ENCODE measurements at places on chromosomes 16 and 17.

GRCh38 chr17:61875285-61875684 is 12.0 kb upstream of the BRIP1 start:
- DNase-seq, result no peak

GRCh38 chr16:17257426-17258023 is 213.2 kb downstream of the XYLT1 start:
- DNase-seq, result no peak

DNA sequence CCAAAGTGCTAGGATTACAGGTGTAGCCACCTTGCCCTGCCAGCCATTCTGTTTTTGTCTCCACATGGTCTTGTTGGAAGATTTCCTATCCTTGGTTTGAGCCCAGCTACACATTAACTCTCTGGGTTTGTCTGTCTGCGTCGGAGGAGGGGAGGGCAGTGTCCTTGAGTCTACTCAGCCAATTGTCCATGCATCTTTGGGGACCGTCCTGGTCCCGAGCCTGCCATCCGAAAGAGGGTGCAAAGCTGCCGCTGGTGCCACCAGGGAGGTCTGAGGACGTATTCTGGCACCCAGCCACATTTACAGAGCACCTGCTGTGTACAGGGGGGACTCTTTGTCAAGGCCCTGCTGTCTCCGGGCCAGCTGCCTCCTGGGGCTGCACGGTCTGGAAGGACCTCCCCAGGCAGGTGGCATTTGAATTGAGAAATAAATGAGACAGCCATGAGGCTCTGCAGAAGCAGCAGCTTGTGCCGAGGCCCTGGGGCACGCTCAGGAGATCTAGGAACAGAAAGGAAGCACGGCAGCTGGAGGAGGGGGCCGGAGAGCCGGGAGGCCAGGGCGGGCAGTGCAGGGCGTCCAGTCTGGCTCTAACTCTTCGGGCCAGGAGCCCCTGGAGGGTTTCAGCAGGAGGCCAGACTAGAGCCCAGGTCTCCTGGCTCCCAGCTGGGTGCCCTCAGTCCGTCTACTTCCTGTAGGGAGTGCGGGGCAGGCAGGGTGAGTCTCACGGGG is 1.5 kb downstream of the CYBA start:
- DNase-seq, result no peak

DNA sequence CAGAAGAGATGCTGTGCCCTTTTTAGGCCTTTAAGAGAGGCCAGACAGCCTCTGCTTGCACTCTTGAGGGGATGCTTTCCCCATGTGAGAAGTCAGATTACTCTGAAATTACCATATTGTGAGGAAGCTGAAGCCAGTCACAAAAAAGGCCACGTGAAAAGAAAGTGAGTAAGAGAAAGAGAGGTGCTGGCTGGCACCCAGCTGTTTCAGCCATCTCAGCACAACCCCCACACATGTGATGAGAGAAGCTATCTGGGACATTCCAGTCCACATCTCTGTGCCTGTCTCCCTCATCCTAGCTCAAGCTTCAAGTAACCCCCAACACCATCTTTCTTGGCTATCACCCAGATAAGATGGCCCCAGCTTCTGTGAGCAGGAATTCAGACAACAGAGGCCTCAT is 131.4 kb downstream of the HS3ST2 start:
- DNase-seq, result no peak

DNA sequence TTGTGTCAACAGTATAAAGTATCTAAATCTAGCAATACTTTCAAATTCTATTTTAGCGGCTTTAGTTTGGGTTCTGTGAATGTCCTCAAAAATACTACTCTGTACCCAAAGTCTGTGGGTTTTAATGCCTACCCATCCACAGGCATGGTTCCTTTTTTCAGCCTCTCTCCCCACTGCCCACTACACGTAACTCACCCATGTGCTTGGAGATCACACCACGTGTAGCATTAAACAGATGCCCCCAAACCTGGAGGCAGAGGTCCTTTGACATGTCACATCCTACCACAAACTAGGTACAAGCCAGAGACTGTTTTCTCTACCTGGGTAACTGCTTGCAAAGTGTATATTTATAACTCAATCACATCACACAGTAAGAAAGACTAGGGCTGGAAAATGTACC is 5.4 kb downstream of the DYNC1LI2 start:
- DNase-seq, result no peak

GRCh38 chr16:15396948-15397594 is 1.5 kb downstream of the MPV17L start:
- no peak for DNase-seq

DNA sequence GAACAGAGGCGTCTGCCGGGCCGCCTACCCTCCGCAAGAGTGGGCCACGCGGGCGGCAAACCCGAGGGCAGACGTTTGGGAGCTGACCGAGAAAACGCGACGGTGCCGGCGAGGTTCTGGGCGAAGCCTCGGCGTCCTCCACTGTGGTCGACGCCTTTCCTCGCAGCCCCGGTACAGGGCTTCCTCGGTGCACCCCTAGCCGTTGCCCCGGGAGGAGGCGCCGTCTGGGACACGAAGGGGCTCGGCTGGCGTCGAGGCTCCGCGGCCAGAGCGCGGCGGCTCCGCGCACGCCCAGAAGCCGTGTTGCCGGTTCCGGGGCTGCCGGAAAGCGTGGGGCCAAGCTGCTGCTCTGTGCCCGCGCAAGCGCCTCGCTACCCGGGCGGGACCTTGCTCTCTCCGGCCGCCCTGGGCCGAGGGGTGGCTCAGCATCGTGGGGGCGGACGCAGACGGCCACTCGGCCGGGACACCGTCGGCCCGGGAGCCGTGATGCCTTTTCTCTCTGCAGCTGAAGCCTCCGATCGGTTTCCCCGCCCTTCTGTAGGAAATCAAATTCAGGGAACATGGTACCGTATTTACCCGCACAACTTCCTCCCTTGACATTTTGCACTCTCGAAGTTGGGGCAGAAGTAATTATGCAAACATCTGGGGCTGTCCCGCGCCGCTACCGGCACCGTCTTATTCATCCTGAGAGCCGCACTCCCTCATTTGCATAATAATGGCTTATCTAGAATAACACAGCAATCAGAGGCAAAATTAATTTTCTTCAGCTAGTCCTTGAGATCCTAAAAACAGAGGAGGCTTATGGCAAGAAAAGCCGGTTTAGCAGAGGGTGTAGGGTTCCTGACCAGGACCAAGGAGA is 7.3 kb upstream of the CBX8 start:
- DNase-seq, result no peak

DNA sequence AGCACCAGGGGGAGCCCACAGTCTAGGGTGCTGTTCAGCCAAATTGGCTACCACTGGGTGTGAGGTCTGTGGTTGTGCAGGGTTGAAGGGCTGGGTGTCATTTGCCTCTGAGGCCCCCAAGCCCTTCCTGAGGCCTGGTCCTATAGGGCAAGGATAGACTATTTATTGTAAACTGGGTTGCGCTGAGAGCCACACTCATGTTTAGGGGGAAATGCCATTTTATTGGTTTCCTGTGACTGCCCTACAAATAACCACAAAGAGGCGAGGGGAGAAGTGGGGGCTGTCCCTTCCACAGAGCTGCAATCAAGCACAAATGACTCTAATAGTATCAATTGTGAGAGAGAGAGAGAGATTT is 3.6 kb upstream of the ZCCHC14 start:
- DNase-seq, result no peak

DNA sequence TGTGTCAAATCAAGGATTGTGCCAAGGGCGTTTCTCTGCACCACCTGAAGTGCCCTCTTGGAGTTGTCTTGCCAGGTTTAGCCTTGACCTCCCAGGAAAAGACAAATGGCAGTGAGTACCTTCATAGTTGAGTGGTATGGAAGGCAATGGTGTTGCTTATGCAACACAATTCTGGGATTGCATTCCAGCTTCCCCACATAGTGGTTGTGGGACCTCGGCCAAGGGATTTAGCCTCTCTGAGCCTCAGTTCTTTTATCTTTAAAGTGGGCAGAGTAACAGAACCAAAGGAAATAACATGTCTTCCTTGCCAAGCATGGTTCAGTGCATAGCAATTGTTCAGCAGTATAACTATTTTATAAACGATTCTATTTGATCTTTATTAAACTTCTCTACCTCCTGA is 49.4 kb downstream of the CCDC42 start:
- no peak for DNase-seq

GRCh38 chr17:82689077-82689476 is 9.4 kb downstream of the RAB40B start:
- DNase-seq, result no peak

- no peak for DNase-seq
These were observed 187.4 kb upstream of the CACNG5 start for GRCh38 chr17:66647391-66647983.

- DNase-seq, result no peak
These were observed 53.0 kb downstream of the SF3B3 start for GRCh38 chr16:70576431-70577255.

- no peak for DNase-seq
These were observed 14.8 kb downstream of the VASN start for GRCh38 chr16:4386451-4386805.

DNA sequence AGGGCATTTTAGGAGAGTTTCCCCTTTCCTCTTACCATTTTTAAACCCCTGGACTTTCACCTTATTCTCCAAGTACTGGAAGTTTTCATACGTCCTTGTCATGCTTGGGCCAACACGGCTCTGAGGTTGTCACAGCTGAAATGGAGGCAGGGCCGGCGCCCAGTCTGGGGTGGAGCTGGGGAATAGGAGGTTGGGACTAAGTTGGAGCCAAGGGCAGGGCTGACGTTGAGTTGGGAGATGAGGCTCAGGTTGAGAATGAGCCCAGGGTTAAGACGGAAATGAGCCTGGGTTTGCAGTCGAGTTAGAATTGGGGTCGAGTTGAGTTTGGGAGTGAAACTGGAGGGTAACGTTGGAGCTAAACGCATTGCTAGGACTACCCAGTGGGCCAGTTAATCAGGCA is 1.3 kb downstream of the CLEC10A start:
- no peak for DNase-seq

GRCh38 chr17:83109793-83110645 is 30.6 kb downstream of the METRNL start:
- DNase-seq, result no peak
